ENCODE measurements at places on chromosomes 2 and 18.

DNA sequence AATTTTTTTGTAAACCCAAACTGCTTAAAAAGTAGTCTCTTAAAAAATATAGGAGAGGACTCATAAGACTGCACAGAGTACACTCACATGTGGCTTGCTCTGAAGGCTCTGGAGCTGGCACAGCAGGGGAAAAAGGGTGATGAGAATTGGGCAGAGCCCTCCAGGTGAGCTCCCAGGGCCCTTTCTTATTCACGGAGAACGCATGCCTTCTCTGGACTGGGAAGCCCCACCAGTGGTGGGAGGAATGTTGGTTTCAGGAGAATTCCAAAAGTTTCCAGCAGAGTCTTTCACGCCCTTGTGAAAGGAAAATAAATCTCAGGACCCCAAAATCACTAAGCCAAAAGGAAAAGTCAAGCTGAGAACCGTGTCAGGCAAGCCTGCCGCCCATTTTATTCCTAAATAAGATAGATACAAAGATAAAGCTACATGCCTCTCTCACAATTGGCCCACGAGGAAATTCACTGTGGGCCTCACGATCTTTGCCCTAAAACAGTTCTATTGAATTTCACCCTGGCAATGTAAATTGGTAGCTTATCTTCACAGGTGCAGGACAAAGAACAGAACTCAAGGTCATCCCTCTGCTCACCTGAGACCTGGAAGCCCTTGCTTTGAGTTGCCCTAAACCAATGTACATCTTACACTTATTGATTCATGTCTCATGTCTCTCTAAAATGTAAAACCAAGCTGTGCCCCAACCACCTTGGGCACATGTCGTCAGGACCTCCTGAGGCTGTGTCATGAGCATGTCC lies 15.5 kb upstream of the MC5R start:
- no peak for DNase-seq

DNA sequence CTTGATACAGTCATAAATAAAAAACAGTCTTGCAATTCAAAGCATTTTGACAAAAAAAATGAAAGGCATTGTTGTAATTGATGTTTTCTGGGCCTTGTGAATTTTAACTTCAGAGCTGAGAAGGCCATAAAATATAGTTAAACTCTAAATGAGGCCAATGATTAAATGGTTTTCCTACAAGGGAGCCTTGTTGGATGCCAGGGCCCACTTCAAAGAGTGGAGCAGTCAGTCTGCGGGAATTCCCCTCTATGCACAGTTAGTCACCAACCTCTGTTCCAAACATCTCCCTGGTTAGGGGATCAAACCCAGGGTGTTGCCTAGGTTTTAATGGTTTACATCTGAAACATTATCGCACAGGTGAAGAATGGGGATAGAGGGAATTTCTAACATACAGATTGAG lies 143.4 kb downstream of the NCKAP5 start:
- DNase-seq = no peak

DNA sequence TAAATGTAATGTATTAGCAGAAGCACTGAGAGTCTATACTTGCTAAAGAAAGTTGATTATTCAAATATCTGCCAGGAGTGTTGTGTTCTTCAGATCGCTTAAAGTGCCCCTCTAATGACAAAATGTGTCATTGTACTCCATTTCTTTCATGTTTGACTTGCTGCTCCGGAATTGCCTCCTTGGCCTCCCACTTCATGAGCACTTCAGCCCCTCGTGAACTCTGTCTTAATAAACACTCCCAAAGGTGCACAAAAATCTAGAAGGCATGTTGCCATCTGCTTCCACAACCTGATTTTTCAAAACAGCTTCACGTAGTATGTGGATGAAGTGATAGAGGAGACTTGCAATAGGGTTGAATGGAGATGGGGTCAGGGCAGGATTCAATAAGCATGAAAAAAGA lies 396.1 kb downstream of the TDRD15 start:
- DNase-seq = no peak

DNA sequence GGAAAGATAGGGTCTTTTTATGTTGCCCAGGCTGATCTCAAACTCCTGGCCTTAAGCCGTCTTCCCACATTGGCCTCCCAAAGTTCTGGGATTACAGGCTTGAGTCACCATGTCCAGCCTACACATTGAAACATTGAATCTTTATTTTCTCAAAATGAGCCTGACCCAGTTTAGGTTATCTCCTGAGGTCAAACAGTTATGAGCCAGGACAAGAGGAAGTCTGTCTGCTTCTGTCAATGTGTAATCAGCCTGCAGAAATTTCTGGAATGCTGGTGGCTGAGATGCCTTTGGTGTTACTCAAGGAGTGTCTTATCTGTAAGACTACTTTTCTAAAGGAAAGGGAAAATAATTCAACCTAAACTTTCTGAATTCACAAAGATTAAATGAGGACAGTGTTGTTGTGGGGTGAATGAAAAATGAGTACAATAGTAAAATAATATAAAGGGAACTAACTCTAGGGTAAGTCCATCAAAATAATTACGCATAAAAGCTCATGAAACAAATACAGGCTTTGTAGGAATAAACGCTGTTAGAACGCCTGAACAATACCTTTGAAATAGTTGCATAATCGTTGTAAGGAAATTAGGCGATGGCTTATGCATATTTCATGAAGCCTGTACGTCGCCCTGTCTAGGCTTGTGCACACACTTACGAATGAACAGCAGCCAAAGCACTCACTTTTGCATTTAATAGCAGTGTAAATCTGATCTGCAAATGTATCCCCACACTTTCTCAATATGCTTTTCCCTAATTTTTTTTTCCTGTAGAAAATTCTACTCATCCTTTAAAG lies 260.8 kb downstream of the RDH14 start:
- no peak for DNase-seq

GRCh38 chr2:56357655-56358295 lies 174.0 kb downstream of the CCDC85A start:
- DNase-seq = no peak

GRCh38 chr2:228801451-228801850 lies 469.6 kb downstream of the PID1 start:
- no peak for DNase-seq

- no peak for DNase-seq
Observed at GRCh38 chr18:57811477-57812125, 8.5 kb upstream of the ATP8B1 start.
